ENCODE measurements at places on chromosomes 12 and 14. TPM values are rescaled to one million over a fixed set of nuclear protein-coding genes. Genes with fewer than 3 reads are reported as not detected.

- no peak overlapping the region for H3K27ac ChIP-seq
- H3K4me3 ChIP-seq: no peak overlapping the region
- no peaks in the 10 kb centered on the region for H3K36me3 ChIP-seq
- no peaks in the 10 kb centered on the region for H3K27me3 ChIP-seq
- peak; percentile 15 for DNase-seq
Measured at GRCh38 chr12:102232446-102232845, 34.8 kb upstream of the PMCH start.

GRCh38 chr12:15428632-15429031, 106.3 kb downstream of the PTPRO start:
- DNase-seq: no peak
- H3K27me3 ChIP-seq: no peaks in the 10 kb centered on the region
- no peaks in the 10 kb centered on the region for H3K4me1 ChIP-seq
- no peak overlapping the region for H3K4me3 ChIP-seq

HCAR2 gene
- polyA plus RNA-seq: 0.10 TPM

DNA sequence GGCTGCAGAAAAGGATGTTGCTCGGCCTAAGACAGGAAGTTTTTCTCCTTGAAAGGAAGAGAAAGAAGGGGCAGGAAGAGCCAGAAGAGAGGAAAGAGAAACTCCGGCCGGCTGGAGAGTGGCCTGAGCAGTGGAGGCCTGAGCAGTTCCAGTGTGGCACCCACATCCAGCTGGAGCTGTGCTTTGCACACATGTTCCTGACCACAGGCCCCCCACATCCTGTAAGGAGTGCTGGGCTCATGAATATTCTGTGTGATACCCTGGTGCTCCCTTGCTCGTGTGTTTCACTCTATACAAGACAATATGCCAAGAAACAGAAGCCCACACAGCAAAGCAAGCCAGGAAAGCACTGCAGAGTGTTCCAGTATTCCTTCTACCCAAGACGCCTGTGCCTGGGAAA, 27.1 kb downstream of the POLE start:
- H3K27me3 ChIP-seq: no peaks in the 10 kb centered on the region
- H3K27ac ChIP-seq: no peak overlapping the region
- peaks cover 14% of the 10 kb centered on the region for H3K4me1 ChIP-seq
- H3K4me3 ChIP-seq: no peak overlapping the region
- DNase-seq: no peak

GRCh38 chr12:132405742-132406251, 76.4 kb upstream of the GALNT9 start:
- no peaks in the 10 kb centered on the region for H3K36me3 ChIP-seq
- H3K27me3 ChIP-seq: peaks cover 2% of the 10 kb centered on the region
- DNase-seq: no peak

GZMH gene
- 0.65 TPM for polyA plus RNA-seq

DNA sequence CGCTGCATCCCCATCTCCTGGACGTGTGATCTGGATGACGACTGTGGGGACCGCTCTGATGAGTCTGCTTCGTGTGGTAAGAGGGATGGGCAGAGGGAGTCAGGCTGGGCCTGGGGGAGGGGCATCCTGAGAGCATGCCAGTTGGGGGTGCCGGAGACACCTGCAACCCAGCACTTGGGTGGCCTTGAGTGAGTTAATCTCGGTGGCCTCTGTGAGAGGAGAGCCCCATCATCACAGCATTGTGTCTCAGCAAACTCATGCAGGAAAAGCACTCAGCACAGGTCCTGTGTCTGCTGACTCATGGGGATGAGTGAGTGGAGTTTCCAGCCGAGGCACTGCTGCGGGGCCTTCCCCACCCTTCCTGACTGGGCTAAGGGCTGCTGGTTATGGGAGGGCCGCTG, 19.6 kb upstream of the LRP1-AS start:
- H3K27ac ChIP-seq: no peak overlapping the region
- H3K36me3 ChIP-seq: no peaks in the 10 kb centered on the region
- no peak overlapping the region for H3K4me3 ChIP-seq
- DNase-seq: no peak
- no peaks in the 10 kb centered on the region for H3K27me3 ChIP-seq

- no peaks in the 10 kb centered on the region for H3K27me3 ChIP-seq
- H3K4me3 ChIP-seq: no peak overlapping the region
- no peak for DNase-seq
- no peaks in the 10 kb centered on the region for H3K4me1 ChIP-seq
Measured at GRCh38 chr12:106078358-106079010, 60.3 kb downstream of the NUAK1 start.

- no peak for DNase-seq
- H3K27me3 ChIP-seq: no peaks in the 10 kb centered on the region
- H3K4me3 ChIP-seq: no peak overlapping the region
- H3K27ac ChIP-seq: no peak overlapping the region
- no peaks in the 10 kb centered on the region for H3K36me3 ChIP-seq
Measured at GRCh38 chr14:79658769-79659168, 552.5 kb downstream of the DIO2 start.

GRCh38 chr12:30613119-30613830, 82.4 kb downstream of the IPO8 start:
- H3K4me1 ChIP-seq: no peaks in the 10 kb centered on the region
- H3K27me3 ChIP-seq: no peaks in the 10 kb centered on the region
- no peak overlapping the region for H3K4me3 ChIP-seq
- DNase-seq: no peak
- no peak overlapping the region for H3K27ac ChIP-seq

KRT85 gene
- not detected for polyA plus RNA-seq

- no peaks in the 10 kb centered on the region for H3K27me3 ChIP-seq
- H3K27ac ChIP-seq: no peak overlapping the region
- no peak overlapping the region for H3K4me3 ChIP-seq
- no peak for DNase-seq
- H3K36me3 ChIP-seq: peaks cover 4% of the 10 kb centered on the region
Measured at GRCh38 chr14:104011824-104012517, 69.6 kb upstream of the RD3L start.

EFS gene
- polyA plus RNA-seq: 47.0 TPM

BEGAIN gene
- polyA plus RNA-seq: 1.2 TPM

DNA sequence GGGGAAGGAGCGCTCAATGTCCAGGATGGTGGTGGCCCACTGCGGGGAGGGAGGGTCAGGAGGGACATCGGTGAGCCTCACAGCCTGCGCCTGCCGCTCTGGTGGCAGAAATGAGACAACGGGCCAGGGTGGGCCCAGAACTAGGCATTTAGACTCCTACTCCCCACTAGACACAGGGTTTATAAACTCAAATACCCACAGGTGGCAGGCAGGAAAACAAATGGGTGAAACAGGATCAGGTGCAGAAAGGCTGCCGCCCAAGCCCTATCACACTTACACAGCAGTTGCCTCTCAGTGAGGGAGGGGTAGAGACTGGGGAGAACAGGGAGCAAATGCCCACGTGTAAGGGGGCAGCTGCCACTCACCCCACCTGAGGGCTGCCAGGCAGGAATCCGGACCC, 46.4 kb downstream of the TRPV4 start:
- no peak for DNase-seq
- no peak overlapping the region for H3K4me3 ChIP-seq
- no peak overlapping the region for H3K27ac ChIP-seq
- no peaks in the 10 kb centered on the region for H3K27me3 ChIP-seq
- H3K36me3 ChIP-seq: no peaks in the 10 kb centered on the region

DNA sequence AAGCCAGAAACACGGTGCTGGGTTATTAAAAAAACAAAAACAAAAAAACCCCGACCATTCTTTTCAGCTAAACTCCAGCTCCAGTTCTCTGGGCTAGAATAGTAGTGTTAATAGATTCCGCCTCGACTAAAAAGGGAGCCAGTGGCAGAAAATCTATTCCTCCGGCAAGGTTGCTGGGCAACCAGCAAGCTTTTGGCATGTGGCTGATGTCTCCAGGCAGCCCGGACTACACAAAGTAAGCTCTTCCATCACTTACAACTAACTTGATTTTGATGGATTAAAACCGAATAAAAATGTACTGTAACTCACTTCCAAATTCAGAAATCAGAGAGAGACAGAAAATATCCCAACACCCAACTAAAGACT, 126.4 kb upstream of the FOXN3 start:
- no peaks in the 10 kb centered on the region for H3K36me3 ChIP-seq
- DNase-seq: peak; percentile 29
- no peak overlapping the region for H3K4me3 ChIP-seq
- no peaks in the 10 kb centered on the region for H3K27me3 ChIP-seq
- no peaks in the 10 kb centered on the region for H3K4me1 ChIP-seq

DNA sequence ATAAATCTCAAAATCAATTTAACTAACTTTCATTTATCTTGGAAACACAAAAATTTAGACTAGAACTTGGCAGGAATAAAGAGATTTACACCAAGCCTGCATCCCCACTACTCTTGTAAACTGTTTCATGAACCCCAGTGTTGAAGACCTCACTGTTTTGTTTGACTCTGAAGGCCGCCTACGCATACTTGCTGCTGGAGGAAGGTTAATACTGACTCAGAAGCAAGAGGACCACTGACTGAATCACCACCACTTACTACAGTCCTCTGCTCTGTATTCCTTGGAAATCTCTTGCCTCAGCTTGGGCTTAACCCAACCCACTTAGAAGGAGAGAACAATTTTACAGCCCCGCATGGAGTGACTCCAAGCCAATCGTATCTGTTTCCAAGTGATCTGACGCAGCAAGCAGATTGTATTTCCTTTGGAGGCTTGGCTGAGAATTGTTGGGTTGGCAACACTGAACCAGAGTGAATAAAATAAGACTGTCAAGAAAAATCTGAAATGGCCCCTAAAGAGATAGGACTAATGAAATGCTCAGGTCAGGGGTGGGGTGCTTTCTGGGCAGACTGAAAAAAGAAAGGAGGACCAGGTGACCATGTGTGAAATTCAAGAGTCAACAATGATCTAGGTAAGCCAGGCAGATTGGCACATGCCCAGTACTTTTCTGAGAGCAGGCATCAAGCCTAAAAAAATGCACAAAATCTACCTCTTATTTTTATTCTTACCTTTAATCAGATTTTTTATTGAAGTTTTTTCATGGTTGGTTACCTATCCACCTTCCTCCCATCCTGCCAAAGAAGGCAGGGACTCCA, 248.6 kb downstream of the ZFP36L1 start:
- peaks cover 17% of the 10 kb centered on the region for H3K4me1 ChIP-seq
- no peaks in the 10 kb centered on the region for H3K27me3 ChIP-seq
- no peaks in the 10 kb centered on the region for H3K36me3 ChIP-seq
- peak; percentile 86 for DNase-seq

DNA sequence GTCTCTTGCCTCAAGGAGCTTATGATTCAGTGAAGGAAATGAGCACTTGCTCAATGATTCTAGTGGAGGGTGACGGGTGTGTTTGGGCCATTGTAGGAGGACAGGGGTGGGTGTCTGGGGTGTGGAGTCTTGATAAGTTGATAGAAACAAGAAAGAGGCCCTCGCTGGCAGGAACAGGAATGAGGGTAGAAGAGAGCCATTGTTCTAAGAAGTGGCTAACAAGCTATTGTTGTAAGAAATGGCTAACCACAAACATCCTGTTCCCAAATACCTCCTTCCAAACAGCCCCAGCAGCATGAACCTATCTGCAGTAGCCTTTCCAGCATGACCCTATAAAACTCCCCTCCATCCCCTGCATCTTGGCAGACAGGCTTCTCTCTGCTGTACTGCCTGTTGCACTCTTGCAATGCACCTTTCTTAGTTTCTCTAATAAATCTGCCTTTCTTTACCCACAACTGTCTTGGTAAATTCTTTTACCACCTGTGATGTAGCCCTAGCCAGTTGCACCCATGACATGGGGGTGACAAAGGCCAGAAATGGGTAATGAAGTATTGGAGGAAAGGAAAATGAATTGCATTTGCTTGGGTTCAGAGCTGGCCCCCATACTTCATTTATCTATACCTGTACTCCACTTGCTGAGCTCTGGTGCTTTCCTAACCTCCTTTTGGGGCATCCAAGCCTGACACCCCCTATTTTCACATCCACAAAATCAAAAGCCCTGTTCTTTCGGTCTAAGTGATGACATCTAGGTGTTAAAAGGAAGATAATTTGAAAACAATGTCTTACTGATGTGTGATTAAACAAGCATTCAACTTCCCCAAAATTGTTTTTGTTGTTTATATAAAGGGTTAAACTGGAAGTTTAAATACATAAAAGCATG, 389.1 kb downstream of the GRIN2B start:
- H3K36me3 ChIP-seq: no peaks in the 10 kb centered on the region
- no peaks in the 10 kb centered on the region for H3K4me1 ChIP-seq
- H3K27ac ChIP-seq: no peak overlapping the region
- H3K27me3 ChIP-seq: no peaks in the 10 kb centered on the region
- DNase-seq: no peak
- H3K4me3 ChIP-seq: no peak overlapping the region

ANG gene
- 7.7 TPM for polyA plus RNA-seq

DNA sequence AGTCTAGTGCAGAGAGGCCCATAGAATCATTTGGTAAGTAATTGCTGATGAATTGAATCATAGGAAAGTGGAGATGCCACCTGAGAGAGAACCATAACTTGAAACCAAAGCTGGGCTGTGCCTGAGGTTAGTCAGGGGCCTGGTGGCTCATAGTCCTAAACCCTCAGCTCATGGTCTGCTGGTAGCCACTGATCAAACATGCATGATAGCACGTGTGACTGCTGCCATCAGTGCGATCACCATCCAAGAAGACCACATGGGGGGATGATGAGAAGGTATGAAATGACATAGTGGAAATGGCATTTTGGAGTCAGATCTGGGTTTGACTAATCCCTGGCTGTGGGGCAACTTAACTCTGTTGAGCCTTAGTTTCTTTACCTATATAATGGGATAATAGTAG, 190.5 kb downstream of the CACNA1C start:
- H3K27me3 ChIP-seq: no peaks in the 10 kb centered on the region
- H3K4me3 ChIP-seq: no peak overlapping the region
- no peaks in the 10 kb centered on the region for H3K36me3 ChIP-seq
- no peaks in the 10 kb centered on the region for H3K4me1 ChIP-seq
- no peak overlapping the region for H3K27ac ChIP-seq

MAP3K9 gene
- polyA plus RNA-seq: 5.2 TPM

MYRFL gene
- 2.5 TPM for polyA plus RNA-seq

DNA sequence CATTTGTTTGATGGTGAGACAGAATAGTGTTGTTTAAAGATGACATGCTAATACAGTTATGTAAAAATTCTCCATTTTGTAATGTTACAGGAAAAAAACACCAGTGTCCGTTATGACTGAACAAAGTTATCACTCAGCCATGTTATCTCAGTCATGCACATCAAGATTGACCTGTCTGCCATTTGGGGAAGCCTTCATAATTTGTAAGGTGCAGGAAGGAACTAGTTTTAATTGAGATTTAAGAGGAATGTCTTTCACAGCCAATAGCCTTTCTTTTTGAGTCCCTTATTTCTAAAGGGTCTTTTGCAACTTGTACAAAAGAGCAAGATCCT, 432.2 kb downstream of the RAD51B start:
- H3K4me3 ChIP-seq: no peak overlapping the region
- DNase-seq: no peak
- peaks cover 35% of the 10 kb centered on the region for H3K4me1 ChIP-seq
- peak overlapping the region; percentile 87 for H3K27ac ChIP-seq

LMBR1L gene
- polyA plus RNA-seq: 87.2 TPM

DNA sequence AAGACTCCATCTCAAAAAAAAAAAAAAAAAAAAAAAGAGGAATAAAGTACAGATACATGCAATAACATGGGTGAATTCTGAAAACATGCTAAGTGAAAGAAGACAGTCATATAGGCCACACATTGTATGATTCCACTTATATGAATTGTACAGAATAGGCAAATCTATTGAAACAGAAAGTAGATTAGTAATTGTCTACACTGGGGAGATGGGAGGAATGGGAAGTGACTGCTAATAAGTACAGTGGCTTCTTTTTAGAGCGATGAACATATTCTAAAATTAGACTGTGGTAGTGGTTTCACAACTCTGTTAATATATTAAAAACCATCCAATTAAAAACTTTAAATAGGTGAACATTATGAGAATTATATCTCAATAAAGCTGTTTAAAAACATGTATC, 74.4 kb downstream of the ANKS1B start:
- H3K27ac ChIP-seq: no peak overlapping the region
- H3K4me1 ChIP-seq: peaks cover 5% of the 10 kb centered on the region
- H3K4me3 ChIP-seq: no peak overlapping the region
- H3K36me3 ChIP-seq: no peaks in the 10 kb centered on the region

BCL11B gene
- polyA plus RNA-seq: 3.1 TPM

Data from left lung (tissue), 14 donors.